ENCODE measurements at places on chromosomes 4 and X.

DNA sequence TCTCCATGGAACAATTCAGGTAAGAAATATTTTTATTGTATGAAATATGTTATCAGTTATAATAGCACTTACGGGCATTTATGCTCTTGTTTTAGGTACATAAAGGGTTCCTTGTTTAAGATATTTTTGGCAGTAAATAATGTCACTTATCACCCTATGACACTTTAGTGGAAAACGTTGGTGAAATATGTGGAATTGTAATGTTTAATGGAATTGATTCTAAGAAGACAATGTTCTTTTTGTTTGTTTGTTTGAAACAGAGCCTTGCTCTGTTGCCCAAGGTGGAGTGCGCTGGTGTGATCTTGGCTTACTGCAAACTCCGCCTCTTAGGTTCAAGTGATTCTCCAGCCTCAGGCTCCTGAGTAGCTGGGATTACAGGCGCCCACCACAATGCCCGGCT is 17.4 kb downstream of the NPNT start:
- DNase-seq: no peak

GRCh38 chr4:89939994-89940393 is 45.3 kb downstream of the MMRN1 start:
- DNase-seq: no peak

DNA sequence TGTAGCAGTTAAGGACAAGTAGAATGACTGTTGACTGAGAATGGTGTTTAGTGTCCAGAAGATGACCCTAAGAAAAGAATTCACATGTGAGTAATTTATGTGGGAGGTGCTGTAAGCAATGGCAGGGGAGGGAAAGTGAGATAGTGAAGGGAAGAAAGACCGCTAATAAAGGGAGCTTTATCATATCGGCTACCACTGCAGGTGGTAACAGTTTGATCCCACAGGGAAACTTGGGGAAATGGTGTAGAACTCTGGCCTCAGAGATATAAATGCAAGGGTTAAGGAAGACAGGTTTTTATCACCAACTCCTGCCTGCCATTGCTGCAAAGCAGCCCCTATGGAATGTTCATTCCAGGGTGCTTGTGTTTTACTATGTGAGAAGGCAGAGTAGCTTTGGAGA is 489.6 kb downstream of the STPG2 start:
- peak; percentile 84 for DNase-seq

DNA sequence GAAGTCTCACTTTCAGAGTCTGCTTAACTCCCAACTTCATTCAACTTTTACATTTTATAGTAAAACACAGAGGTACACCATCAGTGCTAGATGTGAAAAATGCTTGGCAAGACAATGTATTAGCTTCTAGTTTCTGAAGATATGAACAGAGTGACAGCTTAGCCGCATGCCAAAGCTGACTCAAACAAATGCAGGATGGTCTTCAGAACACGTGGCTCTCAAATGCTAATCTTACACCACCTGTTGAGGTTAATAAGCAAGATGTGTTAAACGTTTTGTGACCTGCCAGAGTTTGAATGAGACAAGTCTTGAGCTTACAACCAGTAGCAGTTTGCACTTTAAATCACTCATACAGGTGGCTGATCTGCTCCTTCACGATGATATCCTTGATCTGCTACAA is 18.9 kb upstream of the GPM6B start:
- DNase-seq: no peak

GRCh38 chr4:10164877-10165283 is 48.3 kb upstream of the WDR1 start:
- peak; percentile 54 for DNase-seq

DNA sequence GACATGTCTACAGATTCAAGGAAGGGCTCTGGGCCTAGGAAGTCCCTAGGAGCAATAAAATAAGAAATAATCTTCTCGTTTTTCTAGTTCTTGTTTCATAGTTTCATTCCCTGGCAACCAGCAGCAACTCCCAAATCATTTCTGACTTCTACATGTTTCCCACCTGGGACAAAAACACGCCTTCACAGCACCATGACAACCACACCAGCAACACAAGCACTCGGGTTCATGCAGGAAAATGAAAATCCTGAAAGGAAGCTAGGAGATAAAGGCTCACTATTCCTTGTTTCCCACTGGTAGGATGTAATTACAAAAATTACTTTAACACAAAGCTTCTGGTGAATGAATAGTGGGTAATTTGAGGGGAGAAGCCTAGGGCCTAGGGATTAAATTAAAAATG is 158.9 kb downstream of the ADAMTS3 start:
- no peak for DNase-seq

DNA sequence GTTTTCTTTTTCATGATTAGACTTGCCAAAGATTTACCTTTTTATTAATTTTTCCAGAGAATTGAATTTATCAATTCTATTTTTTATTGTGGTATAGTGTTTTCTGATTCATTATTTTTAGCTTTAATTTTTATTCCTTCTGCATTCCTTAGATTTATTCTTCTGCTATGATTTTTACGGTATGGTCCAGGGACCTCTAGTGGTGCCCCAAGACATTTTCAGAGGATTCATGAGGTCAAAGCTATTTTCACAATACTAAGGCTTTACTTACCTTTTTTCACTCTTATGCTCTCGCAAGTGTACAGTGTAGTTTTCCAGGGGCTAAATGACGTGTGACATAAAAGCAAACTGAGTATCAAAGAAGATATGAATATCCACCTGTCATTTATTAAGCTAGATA is 8.0 kb downstream of the RADX start:
- DNase-seq: peak; percentile 2

- peak; percentile 77 for DNase-seq
These were observed 8.7 kb downstream of the GUCY2F start for GRCh38 chrX:109472939-109473735.

DNA sequence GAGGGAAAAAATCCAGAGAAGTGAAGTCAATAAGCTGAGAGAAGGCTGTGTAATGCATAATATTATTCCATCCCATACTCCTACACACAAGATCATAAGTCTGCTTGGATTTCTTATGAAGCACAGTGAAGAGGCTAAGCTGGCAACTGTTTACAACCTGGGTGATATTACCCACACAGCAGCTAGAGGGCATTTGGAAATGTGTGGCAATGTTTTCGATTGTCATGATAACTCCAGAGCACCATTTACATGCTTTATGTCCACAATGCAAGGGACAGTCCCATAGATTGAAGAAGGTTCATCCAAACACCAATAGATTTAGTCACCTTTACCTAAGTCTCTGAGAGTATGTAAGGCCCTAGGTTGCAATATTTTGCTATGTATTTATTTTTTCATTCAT is 412.2 kb downstream of the PPP3CA start:
- peak; percentile 19 for DNase-seq

DNA sequence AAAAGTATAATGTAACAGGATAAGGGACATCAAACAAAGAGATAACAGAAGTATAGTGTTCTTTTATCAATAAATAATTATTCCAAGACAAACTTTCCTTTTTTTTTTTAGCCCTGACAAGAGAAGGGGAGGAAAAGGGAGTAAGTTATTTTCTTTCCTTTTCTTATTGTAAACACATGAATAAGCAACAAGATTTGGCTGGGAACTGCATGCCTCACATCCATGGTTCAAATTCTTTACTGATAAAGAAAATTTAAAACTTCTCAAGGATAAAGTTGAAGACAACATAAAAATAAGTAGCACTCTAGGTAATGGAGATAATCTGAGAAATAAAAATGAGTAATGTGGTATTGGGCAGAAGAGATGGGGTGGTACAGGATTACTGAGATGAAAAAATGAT is 71.6 kb downstream of the NEK1 start:
- no peak for DNase-seq

DNA sequence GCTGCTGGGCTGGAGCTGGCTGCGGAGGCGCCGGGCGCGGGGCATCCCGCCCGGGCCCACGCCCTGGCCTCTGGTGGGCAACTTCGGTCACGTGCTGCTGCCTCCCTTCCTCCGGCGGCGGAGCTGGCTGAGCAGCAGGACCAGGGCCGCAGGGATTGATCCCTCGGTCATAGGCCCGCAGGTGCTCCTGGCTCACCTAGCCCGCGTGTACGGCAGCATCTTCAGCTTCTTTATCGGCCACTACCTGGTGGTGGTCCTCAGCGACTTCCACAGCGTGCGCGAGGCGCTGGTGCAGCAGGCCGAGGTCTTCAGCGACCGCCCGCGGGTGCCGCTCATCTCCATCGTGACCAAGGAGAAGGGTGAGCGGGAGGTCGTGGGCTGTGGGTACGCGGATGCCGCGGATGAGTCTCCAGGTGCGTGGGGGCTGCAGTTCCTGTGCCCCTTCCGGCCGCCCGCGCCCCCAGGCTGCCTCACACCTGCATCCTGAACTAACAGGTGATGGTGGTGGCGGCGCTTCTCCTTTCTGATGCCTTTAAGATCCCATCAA is 499 bp downstream of the CYP2U1 start:
- DNase-seq: no peak

Measured in mesendoderm (in vitro differentiated cells).